ENCODE measurements at places on chromosomes 3 and 15. TPM values are rescaled to one million over a fixed set of nuclear protein-coding genes. Genes with fewer than 3 reads are reported as not detected.
A peak's percentile ranks its signal among the peaks of the same experiment; 100 is the strongest.

DNA sequence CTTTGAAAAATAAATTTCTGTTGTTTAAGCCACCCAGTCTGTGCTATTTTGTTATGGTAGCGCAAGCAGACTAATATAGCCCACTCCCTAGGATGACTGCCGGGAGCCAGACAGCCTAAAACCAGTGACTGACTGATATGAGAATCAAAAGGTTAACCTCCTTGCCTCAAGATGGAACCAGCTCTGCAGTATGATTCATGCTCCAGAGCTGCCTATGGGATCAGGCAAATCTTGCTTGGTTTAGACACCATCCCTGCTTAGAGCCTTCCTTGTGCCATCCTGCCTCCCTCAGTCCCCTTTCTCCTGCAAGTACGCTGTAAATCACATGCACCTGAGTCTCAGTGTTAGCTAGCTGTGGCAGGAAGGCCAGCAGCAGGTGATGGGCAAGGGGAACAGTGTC, 39.3 kb downstream of the TRANK1 start:
- no peak for DNase-seq

- no peak for DNase-seq
Measured at GRCh38 chr15:53565721-53566120, 193.7 kb downstream of the WDR72 start.

Gene TYRO3
- total RNA-seq, result 0.48 TPM

DNA sequence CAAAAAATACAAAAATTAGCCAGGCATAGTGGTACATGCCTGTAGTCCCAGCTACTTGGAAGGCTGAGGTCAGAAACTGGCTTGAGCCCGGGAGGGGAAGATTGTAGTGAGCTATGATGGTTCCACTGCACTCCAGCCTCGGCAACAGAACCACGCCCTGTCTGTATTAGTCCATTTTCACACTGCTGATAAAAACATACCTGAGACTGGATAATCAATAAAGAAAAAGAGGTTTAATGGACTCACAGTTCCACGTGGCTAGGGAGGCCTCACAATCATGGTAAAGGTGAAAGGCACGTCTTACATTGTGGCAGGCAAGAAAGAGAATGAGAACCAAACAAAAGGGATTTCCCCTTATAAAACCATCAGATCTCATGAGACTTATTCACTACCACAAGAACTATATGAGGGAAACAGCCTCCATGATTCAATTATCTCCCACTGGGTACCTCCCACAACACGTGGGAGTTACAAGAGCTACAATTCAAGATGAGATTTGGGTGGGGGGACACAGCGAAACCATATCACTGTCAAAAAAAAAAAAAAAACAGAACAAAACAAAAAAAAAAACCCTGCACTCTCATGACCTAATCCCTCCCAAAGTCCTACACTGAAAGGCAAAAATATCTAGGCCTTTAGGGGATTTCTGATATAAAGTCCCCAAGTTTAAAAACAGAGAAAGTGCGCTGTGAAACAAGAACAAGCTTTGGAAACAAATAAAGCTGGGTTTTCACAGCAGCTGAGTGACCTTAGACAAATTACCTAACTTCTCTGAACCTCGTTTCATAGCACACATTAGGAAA, 224.7 kb downstream of the IGSF11 start:
- no peak for DNase-seq

- DNase-seq, result peak; percentile 67
Measured at GRCh38 chr3:89098964-89099585, 8.3 kb upstream of the EPHA3 start.

DNA sequence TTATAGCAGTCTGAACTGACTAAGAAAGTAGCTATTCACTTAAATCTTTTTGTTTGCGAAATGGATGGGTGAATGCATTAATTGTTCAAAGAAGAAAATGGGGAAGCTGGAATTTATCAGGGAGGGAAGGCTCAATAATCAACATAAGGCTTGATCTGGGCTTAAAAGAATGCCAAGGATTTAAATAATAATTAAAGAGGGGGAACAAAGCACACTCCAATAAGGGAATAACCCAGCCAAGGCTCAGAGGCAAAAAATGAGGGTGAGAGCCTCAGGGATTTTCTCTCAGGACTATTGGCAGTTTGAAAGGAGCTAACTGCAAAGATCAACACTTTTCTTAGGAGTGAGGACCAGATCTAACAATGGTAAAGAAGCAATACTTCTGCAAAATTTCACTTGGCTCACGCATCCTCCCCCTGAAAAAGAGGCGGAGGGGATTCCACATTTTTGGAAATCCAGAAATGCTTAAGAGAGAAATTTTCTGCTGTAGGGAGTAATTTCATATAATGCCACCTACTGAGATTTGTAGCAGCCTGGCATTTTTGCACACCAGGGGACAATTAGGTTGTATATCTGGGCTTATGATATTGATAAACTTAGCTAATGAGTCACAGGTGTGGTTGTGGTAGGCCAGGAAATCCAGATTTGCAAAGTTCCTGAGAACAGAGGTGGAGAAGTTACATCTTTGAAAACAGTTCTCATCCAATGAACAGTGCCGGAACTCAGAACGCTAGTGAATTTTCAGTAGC, 405.1 kb downstream of the TUSC7 start:
- no peak for DNase-seq

DNA sequence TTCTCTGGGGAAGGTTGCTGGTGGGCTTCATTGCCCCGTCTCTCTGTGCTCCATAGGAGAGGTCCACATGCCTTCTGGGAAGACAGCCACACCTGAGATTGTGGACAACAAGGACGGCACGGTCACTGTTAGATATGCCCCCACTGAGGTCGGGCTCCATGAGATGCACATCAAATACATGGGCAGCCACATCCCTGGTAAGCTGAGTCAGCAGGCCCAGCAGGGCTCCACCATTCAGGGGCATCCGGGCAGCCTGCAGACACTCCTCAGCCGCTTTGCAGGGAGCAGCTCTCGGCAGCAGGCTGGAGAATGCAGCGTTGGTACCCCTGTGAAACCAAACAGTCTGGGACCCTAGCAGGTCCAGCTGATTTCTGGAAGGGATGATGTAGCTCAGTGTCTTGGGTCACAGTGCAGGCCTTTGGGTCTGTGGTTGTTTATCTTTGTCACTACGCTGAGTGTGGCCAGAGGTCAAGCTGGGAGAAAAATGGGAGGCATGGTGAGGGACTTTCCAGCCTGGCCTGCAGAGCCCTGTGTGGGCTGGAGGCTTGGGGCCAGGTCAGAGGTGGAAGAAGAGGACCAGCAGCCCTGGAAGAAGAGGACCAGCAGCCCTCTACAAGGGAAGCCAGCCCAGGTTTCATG, 67.2 kb downstream of the DNASE1L3 start:
- no peak for DNase-seq

Gene SEMA3B
- 1.2 TPM for total RNA-seq

DNA sequence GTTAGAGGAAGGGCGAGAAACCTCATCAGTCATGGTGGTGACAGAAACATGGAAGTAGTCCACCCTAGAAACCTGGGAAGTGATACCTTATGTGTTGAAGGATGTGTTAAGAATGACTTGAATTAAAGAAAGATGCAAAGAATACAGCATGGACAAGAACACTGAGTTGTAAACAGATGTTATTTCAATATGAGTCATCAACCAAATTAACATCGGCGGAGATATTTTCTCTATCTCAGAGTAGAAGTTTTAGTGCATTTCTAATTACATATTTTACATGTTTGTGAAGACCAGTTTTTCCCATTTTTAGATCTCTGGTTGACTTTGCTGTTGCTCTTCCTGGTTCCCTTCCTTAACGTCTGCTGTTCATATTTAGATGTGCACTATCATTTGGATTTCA, 268.8 kb upstream of the TBL1XR1 start:
- DNase-seq, result no peak

DNA sequence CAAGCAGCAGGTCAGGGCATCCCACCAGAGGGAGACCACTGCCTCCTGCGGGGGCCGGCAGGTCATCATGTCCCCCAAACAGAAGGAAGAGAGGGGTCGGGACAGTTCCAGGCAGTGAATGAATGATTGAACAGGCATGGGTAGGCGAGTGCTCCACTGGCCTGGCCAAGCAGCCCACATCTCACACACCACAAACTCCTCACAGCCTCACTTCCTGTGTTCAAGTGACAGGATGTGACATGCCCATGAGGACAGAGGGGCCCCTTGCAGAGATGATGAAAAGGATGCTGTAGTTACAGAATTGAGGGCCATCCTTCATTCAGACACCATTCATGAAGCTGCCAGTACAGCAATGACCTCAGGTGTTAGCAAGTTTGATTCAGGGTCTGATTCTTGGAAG, 3.7 kb downstream of the IQSEC1 start:
- peak; percentile 85 for DNase-seq

GRCh38 chr3:142613491-142613890, 17.3 kb downstream of the PLS1 start:
- no peak for DNase-seq

DNA sequence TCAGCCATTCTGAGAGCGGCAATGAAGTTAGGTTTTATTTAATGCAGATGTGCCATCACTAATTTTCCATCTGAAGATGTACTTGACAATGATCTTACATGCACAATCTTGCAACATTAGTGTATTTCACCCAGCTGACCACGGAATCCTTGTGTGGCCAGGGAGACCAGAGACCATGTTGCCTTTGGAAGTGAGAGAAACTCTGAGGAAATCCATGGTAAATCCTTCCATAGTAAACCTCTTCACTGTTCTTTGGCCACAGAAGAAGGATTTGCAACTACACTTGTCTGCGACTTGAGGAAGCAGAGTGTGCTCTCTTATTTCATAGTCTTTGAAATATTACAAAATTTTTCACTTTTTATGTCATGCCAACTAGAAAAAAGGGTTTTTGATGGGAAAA, 128.4 kb upstream of the IGSF10 start:
- DNase-seq, result no peak

GRCh38 chr15:60374628-60375081, 23.1 kb downstream of the ANXA2 start:
- DNase-seq, result no peak

- no peak for DNase-seq
Measured at GRCh38 chr3:179733797-179734196, 81.0 kb downstream of the USP13 start.

DNA sequence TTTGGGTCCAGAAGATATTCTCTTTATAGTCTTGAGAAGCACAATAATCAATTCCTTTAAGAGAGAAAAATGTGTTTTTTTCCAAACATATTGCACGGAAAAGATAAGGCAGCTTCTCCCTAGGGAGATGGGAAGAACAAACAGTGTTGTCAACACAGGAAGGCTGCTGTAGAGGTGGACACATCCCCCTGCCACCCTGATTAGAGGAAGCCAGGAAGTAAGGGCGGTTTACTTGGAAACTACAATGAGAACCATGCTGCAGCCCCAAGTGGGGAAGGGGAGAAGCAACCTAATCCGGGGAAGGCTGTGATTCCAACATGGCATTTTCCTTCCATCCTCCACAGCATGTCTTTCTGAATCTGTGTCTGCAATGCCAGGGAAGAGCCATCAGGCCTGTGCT, 256.9 kb upstream of the TGFBR2 start:
- DNase-seq, result no peak
